ENCODE measurements at places on chromosomes 7 and 10. TPM values are rescaled to one million over a fixed set of nuclear protein-coding genes. Genes with fewer than 3 reads are reported as not detected.

DNA sequence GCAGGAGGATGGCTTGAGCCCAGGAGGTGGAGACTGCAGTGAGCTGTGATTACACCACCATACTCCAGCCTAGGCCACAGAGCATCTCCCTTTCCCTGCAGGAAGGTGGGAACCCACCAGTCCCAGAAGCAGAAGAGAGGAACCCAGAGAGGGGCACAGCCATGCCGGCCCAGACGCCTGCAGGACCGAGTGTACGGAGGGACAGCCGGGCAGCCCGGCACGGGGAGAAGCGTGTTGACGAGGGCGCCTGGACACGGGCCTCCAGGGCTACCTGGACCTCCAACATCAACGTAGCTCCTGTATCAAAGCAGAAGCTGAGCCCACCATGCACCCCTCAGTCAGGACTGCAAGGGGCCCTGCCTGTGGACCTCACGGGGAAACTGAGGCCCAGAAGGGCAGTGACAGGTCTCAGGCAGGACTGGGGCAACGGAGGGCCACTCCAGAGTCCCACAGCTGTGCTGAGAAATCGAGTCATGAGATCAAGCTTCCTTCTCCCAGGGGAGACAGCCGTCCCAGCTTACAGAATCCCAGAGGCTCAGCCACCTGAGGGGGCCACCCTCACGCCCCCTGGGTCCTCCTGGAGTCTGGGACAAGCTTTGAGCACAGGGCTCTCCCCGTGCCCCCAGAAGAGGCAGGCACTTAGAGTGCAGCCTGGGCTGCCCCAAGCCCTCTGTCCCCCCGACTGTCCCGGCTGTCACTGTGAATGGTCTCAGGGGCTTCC lies 43.1 kb downstream of the TNRC18 start:
- H3K4me1 ChIP-seq = peaks cover 52% of the 10 kb centered on the region
- H3K36me3 ChIP-seq = peaks cover 15% of the 10 kb centered on the region
- no peak for DNase-seq
- H3K27me3 ChIP-seq = no peaks in the 10 kb centered on the region
- no peak overlapping the region for H3K27ac ChIP-seq

DNA sequence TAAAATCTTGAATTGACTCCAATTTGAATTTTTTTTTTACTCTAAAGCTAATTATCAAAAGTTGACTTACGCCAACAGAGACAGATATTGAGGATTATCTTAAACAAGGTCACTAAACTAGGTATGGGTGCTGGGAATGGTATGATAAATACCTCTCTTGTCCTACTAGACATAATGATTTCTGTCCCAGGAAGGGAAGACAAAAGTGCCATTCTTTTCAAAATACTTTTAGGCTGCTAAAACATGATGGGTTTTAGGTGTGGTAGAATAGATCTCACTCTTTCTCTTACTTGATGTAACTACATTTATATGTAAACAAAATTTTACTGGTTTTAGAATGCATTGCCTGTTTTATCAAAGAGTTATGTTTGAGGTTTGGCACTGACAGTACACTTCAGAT lies 15.1 kb downstream of the TMEM60 start:
- DNase-seq = no peak
- no peak overlapping the region for H3K4me3 ChIP-seq
- H3K27me3 ChIP-seq = no peaks in the 10 kb centered on the region
- peaks cover 51% of the 10 kb centered on the region for H3K36me3 ChIP-seq
- no peaks in the 10 kb centered on the region for H3K4me1 ChIP-seq
- no peak overlapping the region for H3K27ac ChIP-seq

GRCh38 chr10:54800741-54801421 lies at the start of gene PCDH15:
TSS of gene PCDH15 (minus strand) at chr10:54801231. CDS start at chr10:54664262, 136,969 bp downstream.
- DNase-seq = peak; percentile 23
- H3K4me3 ChIP-seq = peak within 1 kb of the TSS; percentile 5
- no peaks in the 10 kb centered on the region for H3K36me3 ChIP-seq
- H3K4me1 ChIP-seq = no peaks in the 10 kb centered on the region

- H3K27ac ChIP-seq = peak overlapping the region; percentile 95
- no peaks in the 10 kb centered on the region for H3K36me3 ChIP-seq
- H3K4me3 ChIP-seq = peak overlapping the region; percentile 95
- peak; percentile 96 for DNase-seq
- H3K27me3 ChIP-seq = no peaks in the 10 kb centered on the region
Measured at GRCh38 chr10:92591550-92592022, 1.3 kb upstream of the KIF11 start.

The CC2D2B gene
- total RNA-seq = 5.2 TPM

The AGAP6 gene
- total RNA-seq = 18.4 TPM

The WNT8B gene
- total RNA-seq = not detected

The CEP55 gene
- 1.6 TPM for total RNA-seq

The SLC25A13 gene
- 39.7 TPM for total RNA-seq

The ACBD7 gene
- 2.4 TPM for total RNA-seq

The MYPN gene
- total RNA-seq = not detected

All from upper lobe of left lung (tissue), 6 donors.